ENCODE measurements at places on chromosomes 11 and 22.

DNA sequence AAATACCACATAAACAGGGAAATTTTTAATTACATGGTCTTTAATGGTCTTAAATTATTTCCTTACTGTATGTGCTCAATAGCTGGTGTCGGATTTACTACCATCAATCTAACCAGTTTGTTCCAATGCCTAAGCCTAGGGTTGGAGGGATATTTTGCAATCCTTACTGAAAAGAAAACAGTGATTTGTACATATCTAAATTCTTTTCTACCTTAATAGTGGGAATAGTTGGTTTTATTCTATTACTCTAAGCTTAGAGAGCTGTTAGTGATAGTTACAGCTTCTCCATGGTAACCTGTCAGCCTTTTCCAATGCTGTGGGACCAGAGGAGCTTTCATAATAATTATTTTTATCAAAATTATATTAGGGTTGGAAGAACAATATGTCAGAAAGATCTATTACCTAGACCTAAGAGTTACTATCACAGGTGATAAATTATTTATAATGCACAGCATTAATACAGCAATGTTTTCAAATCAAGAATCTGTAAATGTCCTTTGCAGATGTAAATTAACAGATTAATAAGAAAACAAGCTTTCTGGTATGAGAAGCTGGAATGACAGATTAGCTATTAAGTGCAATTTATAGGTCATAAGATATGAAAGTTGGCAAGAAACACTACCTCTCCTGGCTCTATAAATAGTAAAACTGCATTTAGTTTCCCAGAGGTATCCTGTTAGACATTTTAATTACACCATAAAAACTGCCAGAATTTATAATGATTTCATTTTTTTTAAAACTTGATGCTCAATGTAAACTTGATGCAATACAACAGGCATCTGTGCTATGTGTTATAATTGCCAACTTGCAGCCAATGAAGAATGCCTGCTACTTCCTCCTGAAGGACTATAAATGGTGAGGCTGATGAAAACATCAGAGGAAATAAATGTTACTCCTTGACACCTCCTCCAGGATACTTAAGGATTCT is 262.0 kb upstream of the PITPNB start:
- peak; percentile 41 for DNase-seq

GRCh38 chr11:66072518-66072917 is 2.4 kb downstream of the PACS1 start:
- DNase-seq, result no peak

- peak; percentile 94 for DNase-seq
Measured at GRCh38 chr11:14358729-14359439, at the start of gene RRAS2. RRAS2 (minus strand) TSS chr11:14359183; CDS start chr11:14358870, 313 bp downstream.

GRCh38 chr11:2205981-2206690 is 34.5 kb upstream of the TH start:
- DNase-seq, result no peak

DNA sequence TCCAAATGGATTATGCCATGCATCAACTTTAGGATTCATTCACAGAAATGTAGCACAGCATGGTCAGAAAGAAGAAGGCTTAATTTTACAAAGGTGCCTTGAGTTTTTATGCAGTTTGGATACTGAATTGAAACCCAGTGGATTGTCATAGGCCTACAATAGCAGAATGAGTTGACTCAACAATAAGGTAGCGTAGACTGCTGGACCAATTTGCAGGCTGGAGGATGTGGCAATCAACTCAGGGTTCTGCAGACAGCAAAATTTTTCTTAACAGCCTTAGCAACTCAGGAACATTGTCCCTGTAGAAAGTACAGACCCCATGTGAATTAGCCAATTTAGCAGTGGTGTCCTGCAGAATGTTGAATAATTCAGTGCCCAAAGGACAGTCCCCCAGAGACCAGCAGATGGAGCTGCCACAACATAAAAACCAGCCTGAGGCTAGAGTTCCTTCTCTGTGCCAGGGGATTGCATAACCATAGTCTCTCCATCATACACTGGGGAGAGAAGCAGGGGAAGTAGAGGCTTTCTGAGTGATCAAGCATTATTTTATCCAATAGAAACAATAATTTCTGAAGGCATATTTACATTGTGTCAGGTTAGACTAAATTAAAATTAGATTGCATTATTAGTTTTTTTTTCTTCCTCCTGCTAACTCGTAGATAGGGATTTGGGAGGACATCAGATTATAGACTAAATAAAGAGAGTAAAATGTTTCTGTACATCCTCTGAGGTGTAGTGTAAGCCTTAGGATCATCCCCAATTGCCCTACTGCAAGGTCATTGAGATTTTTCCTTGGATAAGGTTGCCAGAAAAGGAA is 20.3 kb upstream of the MRPL17 start:
- peak; percentile 74 for DNase-seq

GRCh38 chr11:22512457-22512856 is 113.2 kb downstream of the FANCF start:
- DNase-seq, result peak; percentile 50

GRCh38 chr22:32024796-32025195 is 18.3 kb upstream of the SLC5A1 start:
- DNase-seq, result no peak

DNA sequence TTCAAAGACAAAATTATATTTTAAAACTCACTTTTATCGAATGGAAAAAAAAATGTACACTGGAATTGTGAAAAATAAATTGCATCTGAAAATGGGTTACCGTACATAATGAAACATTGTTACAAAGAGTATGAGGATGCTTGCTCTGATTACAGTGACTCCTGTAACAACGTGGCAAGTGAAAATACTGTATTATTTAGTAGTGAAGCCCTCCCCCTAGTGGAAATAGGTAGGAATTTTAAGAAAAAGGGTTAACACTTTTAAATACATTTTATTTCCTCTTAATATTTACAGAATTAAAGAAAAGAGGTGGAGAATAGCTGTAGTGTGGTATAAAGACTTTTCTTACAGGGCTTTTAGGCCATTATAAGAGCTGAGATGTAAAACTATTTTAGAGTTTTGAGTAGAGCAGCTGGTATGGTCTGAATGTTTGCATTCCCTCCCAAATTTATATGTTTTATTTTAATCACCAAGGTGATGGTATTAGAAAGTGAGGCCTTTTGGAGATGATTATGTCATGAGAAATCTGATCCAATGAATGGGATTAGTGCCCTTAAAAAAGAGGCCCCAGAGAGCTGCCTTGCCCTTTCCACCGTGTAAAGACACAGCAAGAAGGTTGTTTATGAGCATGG is 25.2 kb downstream of the FAM76B start:
- peak; percentile 68 for DNase-seq

DNA sequence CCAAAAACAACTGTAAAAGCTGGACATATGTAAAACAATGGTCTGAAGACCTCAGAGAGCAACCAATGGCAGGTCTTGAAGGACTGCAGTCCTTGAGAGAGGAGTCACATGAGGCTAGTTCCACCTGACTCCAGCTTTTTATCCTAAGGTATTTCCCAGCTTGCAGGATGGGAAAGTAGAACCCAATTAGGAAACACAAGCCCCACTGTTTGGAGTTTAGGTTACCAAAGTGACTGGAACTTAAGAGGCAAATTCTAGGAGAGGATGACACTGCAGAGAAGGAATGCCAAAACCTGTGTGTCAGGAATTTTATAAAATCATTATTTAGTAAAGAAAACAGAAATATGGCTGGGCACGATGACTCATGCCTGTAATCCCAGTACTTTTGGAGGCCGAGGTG is 18.4 kb downstream of the OR2AT4 start:
- no peak for DNase-seq

DNA sequence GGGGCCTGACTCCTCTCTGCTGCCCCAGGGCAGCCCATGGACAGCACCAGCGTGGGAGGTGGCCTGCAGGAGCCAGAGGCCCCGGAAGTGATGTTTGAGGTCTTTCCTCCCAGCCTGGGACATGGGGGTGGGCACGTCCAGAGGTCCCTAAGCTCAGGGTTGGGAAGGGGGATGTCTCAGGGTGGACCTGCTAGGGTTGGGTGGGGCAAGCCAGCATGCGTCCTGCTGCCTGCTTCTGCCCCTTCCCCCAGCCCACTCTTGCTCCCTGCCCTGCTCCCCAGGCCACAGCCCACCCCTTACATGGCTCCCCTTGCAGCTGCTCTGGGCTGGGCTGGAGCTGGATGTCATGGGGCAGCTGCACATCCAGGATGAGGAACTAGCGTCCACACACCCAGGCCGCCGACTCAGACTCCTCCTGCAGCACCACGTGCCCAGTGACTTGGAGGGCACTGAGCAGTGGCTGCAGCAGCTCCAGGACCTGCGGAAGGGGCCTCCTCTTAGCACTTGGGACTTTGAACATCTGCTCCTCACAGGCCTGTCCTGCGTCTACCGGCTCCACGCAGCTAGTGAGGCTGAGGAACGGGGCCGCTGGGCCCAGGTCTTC is 1.3 kb downstream of the FAM180B start:
- no peak for DNase-seq

DNA sequence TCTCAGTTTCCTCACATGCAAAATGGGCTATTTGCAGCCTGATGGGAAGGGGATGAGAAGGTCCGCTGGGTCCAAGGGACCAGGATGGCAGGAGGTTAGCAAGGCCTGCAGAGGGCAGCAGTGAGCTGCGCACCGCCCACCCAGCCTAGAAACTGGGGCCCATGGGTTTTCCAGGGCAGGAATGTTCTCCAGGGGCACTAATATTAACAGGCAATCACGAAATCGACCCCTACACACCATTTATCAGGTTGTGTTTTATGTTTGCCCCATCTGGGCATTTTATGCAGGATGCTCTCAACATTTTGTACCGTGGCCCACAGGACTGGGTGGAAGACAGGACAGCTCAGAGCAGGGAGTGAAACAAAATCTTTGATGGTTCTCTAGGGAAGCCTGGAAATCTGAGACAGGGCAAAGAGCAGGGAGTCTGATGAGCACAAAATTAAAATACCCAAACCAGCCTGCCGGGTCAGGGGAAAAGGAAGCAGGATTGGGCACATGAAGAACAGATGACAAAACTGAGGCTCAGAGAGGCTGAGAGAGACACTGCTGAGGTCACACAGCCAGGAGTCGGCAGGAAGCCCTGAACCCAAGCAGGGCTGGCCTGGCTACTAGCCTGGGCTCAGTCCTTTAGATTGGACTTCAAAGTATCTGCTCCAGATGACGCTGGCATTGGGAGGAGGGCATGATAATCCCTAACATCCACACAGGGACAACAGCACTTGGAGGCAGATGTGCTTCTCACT is 1.6 kb upstream of the BCR start:
- peak; percentile 84 for DNase-seq

DNA sequence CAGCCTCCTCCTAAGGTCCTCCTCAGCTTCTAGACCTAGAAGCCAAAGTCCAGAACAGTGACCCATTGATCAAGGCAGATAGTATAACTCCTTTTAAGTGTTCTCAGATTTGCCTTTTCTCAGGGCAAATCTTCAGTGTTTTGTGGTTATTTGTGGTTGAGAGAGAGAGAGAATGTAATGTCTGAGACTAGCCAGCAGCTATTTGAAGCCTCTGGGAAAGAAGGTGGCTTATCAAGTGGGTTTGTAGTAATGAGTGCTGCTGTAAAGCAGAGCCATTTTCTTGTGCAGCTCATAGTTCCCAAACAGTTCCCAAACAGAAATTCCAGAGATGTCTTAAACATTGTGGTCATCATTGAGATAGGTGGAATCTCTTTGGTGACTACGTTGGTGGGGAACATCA is 89.5 kb downstream of the RNF169 start:
- DNase-seq, result peak; percentile 66

GRCh38 chr11:60996381-60997138 is 25.1 kb downstream of the CD6 start:
- DNase-seq, result no peak

DNA sequence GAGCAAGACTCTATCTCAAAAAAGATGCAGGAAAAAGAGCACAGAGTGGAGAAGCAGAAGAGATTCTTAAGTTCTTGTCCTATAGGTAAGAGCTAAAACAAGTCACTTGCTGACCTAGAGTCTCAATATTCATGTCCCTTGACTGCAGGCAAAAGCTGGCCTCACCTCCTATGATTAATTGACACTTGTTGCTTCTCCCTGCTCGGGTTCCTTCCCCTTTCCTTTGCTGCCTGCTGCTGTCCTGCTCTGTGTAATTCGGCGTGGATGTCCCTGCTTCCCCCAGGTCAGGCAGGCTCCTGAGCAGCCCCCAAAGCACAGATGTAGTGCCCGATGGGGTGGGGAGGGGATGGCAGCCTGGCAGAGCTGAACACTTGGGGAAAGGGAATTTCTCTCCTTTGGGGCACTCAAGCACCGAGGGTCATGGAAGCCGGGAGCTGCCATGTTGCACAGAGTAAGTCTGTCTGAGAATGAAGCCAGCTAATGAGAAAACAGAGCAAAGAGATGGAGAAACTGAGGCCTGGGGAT is 60.8 kb upstream of the NUP50 start:
- DNase-seq, result no peak

DNA sequence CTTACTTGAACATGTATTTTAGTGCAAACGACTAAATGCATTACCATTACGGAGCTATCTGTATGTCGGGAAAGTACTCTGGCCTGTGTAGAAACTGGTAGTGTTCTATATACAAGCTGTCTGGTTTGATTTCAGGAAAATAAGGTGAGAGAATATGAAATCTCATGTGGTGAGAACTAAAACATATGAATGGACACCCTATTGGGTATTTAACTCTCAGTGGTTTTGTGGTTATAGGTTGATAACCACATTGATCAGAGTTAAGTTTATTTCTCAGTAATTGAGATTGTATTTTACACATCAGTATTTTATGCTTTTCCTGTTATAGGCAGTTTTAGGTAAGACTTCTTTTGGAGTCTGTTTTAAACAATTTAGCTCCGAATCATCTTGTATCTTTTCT is 10.4 kb downstream of the ANO5 start:
- no peak for DNase-seq

GRCh38 chr22:47914481-47915097 is 1152.1 kb downstream of the TBC1D22A start:
- DNase-seq, result no peak

DNA sequence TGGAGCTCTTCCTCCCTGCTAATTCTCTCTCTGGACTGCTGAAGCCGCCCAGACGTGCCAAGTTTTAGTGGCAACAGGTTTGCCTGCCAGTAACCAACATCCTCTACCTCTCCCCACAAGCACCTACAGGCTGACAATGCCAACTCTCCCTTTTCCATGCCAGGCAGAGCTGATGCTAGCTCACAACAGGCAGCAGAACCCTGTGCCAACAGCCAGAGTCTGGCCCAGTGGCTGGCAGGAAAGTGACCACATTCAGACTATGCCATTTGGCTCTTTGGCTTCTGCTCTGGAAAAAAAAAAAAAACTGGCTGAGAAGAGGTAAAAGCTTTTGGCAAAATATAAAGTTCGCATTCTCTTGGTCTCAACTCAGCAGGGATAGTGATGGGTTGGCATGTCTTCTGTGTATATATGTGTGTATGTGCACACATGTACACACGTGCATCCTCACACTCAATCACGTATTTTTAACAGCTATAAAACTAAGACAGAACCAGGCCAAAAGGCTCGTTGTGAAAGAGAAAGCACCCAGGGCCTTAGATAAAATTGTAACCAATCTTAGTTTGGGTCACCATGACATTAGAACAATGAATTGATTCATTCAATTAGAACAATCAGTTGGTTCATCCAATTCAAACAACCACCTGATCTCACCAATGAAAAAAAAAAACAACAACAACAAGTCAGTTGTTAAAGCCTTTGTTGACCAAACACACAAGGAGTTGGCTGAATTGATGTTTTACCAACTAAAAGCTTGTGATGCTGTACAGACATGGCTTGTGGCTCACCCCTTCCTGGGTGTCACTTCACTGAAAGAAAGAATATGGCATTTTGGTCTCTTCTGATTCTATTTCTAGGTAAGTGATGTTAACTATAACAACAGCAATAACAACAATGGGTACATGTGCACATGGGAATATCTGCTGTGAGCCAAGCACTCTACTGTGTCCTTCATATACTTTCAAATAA is 48.6 kb downstream of the TRIM29 start:
- no peak for DNase-seq

Data from astrocyte of the hippocampus (primary cell).